ENCODE measurements at places on chromosomes 13 and 19.

DNA sequence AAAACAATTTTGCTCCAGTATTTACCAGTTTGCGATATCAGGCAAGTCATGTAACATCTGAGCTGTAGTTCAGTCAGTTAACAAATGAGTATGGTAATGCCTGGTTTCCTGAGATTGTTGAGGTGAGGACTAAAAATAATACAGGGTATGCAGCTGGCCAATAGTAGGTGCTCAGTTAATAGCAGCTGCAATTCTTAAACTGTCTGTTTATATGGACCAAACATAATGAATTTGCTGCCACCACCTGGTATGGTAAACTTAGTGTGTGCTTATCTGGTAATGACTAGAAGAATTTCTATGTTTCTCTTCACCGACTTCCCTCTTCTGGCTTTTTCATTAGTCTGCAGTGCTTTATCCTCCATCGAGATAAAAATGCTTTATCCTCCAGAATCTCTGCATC lies 9.1 kb downstream of the ZMYM2 start:
- DNase-seq = no peak

DNA sequence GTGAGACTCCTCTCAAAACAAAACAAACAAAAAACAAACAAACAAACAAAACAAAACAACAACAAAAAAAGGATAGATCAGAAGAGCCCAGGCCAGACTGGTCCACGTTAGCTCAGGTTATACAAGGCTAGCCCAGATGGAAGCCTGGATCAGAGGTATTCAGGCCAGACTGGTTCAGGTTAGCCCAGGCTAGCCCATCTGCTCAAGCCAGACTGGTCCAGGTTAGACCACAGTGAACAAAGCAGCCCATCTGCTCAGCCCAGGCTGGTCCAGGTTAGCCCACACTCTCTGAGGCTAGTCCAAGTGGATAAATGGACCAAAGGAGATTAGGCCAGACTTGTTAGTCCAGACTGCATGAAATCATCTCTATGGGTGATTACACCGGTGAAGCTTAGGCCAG lies 41.2 kb downstream of the CCL25 start:
- no peak for DNase-seq

GRCh38 chr19:7685546-7686445 lies 5.2 kb downstream of the TRAPPC5 start:
- DNase-seq = no peak

GRCh38 chr13:106110241-106110855 lies 425.1 kb downstream of the EFNB2 start:
- DNase-seq = no peak

DNA sequence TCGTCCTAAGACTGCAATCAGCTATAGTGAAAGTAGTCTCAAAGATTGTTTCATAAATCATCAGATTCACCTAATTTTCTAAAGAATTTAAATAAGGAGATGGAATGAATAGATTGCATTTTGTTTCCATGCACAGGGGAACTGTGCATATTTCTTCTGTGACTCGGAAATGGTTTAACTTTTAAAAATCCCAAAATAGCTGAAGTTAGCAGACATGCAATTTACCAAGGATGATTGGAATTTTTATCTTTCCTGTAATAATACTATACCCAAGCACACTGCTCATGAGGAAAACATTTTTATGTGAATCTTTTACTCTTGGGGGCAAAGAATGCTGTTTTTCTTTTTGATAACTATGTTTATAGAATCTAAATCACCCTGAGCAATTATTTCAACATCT lies 15.0 kb upstream of the LMO7 start:
- no peak for DNase-seq

DNA sequence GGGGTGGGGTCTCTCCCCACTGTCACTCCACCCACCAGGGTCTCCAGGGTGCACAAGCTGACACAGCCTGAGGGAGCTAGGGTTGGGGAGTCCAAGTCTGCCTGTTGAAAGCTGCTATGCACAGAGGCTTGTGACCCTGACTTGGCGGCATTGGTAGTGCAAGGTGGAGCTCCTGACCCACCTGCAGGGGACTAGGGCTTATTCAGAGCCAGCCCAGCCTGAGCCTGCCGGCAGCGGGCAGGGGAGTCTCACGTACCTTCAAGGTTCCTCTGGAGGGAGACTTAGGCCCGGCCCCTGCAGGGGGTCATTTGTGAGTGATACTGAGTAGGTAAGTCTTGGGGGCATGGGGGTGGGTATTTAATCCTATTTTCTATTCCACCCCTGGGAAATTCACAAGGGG lies 4.7 kb downstream of the KCTD15 start:
- DNase-seq = no peak

DNA sequence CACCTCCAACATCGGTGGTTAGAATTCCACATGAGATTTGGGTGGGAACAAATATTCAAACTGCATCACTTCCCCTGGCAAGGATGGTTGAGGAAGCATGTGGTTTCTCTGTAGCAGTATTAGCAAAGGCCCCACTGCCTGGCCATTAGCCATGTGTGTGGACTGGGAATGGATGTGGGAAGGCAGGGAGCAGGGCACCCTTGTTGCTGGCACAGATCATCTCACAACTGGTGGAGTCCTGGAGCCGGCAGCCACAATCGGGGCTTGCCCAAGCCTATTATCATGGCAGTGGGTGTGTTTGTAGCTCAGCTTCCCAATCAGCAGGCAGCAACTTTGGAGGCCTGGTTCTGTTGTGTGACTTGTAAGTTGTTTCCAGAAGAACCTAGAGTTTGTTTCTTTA lies 391.9 kb downstream of the DLEU7 start:
- no peak for DNase-seq

DNA sequence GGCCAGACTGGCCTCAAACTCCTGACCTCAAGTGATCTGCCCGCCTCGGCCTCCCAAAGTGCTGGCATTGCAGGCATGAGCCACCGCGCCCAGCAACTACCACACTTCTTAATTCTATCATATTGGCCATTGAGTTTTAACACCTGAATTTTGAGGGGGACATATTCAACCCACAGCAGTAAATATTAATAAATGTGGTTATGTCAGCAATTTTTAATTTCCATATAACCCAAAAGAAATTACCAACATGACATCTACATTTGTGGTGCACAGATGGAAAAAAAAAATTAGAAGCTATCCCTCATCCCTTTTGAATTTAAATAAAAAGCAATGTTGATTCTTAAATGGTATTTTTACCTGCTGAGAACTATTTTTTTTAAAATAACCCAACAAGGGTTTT lies 88.7 kb downstream of the SLITRK6 start:
- no peak for DNase-seq

- DNase-seq = no peak
Measured at GRCh38 chr13:44022196-44022595, 142.5 kb downstream of the LACC1 start.

DNA sequence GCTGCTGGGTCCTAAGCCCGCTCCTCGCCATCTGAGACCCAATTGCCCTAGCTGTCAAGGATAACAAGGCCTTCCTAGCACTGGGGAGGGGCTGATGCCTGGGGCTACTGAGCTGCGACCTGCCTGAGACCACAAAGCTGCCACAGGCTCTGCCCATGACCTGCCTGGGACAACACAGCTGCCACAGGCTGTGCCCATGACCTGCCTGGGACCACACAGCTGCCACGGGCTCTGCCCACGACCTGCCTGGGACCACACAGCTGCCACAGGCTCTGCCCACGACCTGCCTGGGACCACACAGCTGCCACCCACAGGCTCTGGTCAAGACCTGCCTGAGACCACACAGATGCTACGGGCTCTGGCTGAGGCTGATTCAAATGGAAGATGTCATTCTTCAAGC lies 54.8 kb downstream of the EPS15L1 start:
- DNase-seq = no peak
